ENCODE measurements at places on chromosomes 4 and X. TPM values are rescaled to one million over a fixed set of nuclear protein-coding genes. Genes with fewer than 3 reads are reported as not detected.

TLR10 gene
- not detected for total RNA-seq

TMEM156 gene
- 11.5 TPM for total RNA-seq

AASDH gene
- 11.6 TPM for total RNA-seq

GABRE gene
- 16.8 TPM for total RNA-seq

RLIM gene
- 49.2 TPM for total RNA-seq

TMPRSS11B gene
- 0.21 TPM for total RNA-seq
